COR-L47 (cell line): ENCODE measurements at places on chromosomes 12 and 14.

- DNase-seq = no peak
Measured at GRCh38 chr14:60861545-60862140, 119.2 kb downstream of the TRMT5 start.

GRCh38 chr12:63805704-63806672 is 26.3 kb downstream of the RXYLT1 start:
- peak; percentile 84 for DNase-seq

DNA sequence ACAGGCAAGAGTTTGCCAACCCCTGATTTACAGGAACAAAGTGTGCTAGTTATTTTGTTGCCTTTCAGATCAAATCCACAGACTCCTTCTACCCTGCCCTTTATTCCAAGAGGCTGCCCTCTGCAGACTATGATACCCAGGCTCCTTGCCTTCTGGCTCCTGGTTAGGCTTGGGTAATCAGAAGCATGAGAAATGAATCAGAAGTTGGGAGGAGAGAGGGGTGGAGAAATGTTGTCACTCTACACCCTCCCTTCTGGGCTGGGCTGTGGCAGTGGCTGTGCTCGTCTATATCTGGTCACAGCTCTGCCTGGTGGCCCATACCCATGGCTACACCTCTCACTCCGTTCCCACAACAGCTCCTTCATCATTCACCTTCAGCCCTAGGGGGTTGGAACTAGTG is 204.6 kb upstream of the PLXNC1 start:
- no peak for DNase-seq

GRCh38 chr12:132391326-132392041 is 62.1 kb upstream of the GALNT9 start:
- DNase-seq = no peak

GRCh38 chr12:14613718-14614117 is 46.0 kb upstream of the PLBD1 start:
- no peak for DNase-seq
